ENCODE measurements at places on chromosomes 2 and 18.

- DNase-seq: no peak
Measured at GRCh38 chr2:43276266-43276941, 50.0 kb upstream of the ZFP36L2 start.

GRCh38 chr2:216139884-216140283 lies 30.7 kb downstream of the XRCC5 start:
- DNase-seq: no peak

- no peak for DNase-seq
Measured at GRCh38 chr2:152347076-152347475, 12.1 kb downstream of the FMNL2 start.

DNA sequence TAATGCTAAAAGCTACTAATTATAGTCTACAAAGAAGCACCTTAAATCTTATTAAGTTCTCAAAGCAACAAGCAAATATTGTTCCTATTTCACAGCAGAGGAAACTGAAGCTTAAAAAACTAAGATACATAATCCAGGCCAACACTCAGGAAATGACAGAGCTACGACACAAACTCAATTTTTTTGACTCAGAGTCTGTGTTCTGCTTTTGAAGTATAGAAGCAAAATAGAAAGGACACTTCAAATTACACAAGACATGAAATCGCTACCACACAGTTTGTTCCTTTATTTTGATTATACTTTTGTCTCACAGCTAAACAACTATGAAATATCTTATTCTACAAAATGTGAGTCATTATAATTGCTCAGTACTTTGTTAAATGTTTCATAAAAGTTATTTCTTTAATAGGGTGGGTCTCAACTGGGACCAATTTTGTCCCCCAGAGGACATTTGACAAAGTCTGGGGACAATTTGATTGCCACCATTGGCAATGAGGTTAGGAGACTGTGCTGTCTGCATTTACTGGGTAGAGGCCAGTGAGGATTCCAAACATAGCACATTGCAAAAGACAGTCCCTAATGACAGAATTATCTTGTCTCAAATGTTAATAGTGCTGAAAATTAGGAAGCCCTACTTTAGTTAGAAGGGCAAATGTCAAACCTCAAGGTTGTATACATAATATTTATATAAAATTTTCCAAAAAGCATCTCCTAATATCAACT lies 101.5 kb upstream of the GRB14 start:
- DNase-seq: no peak

DNA sequence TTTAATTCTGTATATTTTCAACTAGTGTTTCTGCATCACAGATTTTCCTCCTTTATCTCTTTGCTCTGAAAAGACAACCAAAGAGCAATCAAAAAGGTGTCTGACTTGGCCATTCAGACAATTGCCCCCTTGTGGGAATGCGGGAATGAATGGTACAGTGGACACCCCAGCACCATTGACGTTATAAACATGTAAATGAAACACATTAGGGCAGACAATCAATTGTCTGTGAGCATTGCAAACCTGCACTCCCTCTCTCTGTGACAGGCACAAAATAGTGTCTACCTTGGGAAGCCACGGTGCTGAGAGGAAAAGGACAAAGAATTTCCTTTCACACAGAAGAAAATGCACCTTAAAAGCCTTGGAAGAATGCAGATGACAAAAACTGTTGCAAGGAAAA lies 8.0 kb downstream of the ZEB2 start:
- no peak for DNase-seq

DNA sequence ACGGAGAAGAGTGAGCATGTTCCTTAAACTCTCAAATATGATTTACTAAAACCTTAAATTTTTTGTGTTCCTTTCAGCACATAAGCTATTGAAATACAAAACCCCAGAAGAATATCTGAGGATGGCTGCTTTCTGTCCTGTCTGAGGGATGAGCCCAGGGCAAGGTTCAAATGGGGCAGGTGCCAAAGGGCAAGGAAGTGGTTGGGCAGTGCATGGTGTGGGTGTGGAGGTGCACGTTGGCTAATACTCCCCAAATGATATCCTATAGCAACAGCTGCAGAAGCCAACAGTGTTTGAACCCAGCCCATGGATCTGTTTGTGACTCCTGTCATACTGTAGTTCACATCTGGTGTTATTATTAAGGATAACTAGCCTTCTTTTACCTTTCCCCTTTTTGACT lies 183.0 kb downstream of the CDCA7 start:
- DNase-seq: no peak

- DNase-seq: no peak
Measured at GRCh38 chr2:45874344-45874743, 222.9 kb downstream of the PRKCE start.

- DNase-seq: no peak
Measured at GRCh38 chr2:42999391-42999841, 207.0 kb upstream of the HAAO start.

DNA sequence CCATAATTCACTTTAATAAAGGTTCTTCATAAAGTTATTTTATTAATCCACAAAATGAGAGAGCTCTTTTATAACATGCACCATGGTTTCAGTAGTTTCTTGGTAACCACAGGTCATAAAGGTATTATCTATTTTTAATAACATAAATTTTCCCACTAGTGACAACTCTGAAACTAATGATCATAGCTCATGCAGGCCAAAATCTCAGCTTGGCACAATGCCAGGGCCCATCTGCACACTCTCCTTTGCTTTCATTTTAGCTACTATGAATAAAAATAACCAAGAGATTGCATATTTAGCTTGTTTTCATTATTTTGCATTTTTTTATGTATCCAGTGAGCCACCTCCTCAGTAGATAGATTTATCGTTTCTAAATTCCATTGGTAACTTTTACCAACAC lies 691.8 kb upstream of the CHAC2 start:
- DNase-seq: no peak

GRCh38 chr2:172600557-172601008 lies 44.7 kb downstream of the PDK1 start:
- DNase-seq: no peak

GRCh38 chr2:231672617-231673347 lies 35.5 kb upstream of the PTMA start:
- DNase-seq: no peak
